Fibroblast of upper back skin (primary cell): ENCODE measurements at places on chromosomes 6 and 20.

DNA sequence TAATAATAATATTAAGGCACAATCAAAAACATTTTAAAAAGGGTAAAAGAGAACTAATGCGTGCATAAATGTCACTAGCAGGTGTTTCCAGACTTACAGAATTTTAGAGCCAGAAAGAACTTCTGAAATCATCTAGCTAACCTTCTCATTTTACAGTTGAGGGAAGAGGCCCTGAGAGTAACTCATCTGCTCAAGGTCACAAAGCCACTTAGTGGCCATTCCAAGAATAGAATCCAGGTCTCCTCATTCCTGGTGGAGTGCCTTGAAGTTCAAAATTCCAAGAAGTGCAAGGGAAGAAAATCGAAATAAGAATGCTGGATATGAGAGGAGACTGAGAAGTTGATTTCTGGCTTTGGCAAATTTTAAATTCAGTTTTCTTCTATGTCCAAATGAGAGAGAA, 3.2 kb upstream of the KIAA0408 start:
- no peak for DNase-seq

DNA sequence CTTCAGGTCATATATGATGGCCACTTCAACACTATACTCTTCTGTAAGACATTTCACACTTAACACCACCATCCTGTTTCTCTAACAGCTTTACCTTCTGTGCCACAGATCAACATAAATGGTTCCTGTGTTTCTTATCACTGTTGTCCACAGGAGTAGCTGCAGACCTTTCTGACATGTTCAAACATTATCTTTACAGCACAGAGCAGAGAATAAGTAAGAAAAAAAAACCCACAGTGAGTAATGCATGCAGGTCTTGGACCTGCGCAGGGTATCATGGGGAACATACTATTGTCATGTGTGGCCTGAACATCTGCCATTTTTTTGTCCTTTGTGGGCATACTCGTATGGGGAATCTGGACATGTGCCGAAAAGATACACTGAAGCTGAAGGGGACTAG, 161.9 kb downstream of the KIF16B start:
- no peak for DNase-seq

DNA sequence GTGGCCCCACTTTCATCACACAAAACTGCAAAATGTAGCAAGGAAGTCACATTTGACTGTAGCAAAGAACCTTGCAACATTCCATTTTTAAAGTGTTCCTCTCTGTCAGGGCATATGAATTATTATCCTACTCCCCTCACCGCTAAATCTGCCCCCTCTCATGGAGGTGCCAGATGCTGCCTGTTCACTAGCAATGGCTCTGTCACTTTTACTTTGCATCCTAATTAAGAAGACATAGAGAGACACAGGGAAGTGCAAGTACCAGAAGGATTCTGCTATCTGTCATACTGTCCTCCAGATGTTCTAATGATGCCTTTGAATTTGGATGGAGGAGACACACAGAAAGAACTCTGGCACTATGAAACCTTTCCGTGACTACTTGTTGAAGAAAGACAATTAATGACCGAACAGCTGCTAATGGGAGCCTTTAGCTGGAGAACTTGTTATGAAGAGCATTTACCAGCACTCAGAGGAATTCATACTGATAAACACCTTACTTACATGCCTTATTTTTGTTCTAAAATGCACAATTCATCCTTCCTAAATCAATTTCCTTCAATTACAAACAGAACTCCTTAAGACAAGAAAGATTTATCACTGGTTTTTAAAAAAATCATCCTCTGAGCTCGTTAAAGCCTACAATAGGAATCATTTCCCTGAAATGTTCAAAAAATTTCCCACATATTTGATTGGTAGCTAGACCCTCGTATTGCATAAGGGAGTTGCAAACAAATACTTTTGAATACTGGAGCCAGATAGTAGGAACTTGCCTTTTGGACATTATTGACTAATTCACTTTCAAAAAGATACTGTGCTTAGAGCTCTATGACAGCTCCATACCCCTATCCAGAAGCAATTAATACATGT, 292.6 kb downstream of the UBE3D start:
- no peak for DNase-seq

DNA sequence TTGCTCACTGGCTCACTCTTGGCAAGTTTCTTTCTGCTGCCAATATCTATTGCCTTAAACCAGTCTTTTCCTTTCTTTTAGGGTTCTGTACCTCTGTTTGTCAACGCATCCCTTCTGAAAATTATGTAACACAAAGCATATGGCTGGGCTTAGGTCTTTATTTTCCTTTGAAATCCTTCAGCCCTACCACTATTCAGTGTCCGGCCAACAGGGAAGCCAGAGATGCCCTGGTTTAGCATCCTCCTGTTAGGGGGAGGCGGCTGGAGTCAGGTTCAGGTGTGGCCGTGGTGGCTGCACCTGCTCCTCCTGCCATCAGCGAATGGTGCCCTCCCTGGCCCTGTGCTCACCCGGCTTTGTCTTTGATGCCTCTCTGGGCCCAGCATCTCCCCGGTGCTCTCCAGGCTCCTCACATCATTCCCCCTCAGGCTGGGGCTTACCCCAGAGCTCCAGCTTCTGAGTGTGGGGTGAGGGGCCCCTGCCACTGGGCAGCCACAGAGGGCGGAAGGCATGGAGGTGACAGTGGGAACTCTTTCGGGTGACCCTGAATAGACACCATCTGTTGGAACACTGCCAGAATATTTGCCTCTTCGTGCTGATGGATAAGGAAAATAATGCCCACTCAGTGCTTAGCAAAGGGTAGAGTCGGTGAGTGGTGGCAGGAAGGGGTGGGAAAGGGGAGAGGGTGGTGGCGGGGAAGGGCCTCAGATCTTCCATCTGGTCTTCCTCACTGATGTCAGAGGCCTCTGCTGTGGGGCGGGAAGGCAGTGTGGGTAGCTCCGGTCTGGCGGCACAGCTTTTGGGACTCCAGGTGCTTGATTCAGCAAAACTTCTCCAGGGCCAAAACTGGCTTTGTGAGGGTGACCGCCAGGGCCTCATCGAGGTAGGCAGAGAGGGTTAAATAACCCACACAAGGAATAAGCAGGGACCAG, 97.2 kb downstream of the DACT2 start:
- DNase-seq, result no peak

DNA sequence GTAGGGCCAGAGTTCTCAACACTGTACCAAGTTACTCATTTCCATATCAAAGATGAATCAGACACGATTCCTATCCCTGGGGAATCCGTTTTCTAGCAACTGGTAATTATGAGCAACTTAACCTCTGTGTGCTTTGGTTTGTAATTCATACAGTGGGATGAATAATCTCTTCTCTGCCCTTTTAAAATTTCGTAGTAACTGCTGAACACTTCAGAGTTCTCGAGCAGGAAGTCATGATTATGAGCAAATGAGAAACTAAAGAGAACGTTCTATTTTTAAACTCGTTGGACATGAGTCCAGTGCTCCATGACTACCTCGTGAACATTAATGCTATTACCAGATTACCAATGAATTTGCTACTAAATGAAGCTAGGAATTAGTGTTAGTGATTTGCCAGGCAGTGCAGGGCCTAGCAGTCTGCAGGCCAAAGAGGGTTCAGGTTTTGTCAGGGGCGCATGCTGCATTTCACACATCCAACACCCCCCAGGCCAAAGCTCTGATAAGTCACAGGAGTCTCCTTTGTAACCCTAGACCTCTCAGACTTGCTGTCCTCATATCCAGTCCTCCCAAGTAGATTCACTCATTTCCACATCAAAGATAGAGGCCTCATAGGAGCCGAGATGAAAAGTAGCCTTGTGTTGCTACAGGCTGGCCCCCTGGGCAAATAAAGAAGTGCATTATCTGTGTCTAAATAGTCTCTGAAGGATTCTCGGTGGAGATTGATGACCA, 45.8 kb upstream of the VSTM2L start:
- peak; percentile 68 for DNase-seq

DNA sequence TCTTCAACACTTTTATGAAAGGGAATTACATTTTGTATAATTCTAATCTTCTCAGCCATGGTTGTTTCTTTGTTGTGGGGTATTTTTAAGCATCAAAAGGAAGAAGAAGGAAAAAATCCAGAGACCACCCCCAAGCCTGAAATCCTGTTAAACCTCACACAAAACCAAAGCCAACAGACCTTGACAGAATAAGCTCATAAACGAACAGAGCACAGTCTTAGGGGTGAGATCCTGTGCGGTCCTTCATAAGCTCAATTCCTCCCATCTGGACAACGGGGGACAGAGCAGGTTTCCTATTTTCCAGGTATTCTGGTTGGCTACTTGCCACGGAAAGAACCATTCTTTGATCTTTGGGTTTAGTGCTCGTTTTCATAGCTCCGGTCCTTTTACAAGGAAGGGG, 151.3 kb upstream of the SULF2 start:
- no peak for DNase-seq

DNA sequence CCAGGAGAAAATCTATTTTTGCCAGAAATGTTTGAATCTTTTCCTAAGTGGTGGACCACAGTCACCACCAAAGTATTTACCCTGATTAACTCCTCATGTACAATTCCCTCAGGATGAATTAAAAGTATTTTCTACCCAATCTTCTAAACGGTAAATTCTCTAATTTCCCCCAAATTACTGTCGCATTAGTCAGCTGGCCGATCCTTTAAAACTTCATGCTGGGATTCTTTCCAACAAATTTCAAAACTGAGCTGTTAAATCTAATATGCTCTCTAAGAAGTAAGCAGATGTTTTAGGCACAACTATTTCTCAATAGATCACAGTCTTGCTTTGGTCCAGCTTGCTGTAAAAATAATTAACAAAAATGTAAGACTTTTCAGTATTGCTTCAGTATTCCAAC, 447.2 kb downstream of the FRK start:
- peak; percentile 99 for DNase-seq

- no peak for DNase-seq
Measured at GRCh38 chr20:32532246-32532645, 52.9 kb downstream of the NOL4L start.

DNA sequence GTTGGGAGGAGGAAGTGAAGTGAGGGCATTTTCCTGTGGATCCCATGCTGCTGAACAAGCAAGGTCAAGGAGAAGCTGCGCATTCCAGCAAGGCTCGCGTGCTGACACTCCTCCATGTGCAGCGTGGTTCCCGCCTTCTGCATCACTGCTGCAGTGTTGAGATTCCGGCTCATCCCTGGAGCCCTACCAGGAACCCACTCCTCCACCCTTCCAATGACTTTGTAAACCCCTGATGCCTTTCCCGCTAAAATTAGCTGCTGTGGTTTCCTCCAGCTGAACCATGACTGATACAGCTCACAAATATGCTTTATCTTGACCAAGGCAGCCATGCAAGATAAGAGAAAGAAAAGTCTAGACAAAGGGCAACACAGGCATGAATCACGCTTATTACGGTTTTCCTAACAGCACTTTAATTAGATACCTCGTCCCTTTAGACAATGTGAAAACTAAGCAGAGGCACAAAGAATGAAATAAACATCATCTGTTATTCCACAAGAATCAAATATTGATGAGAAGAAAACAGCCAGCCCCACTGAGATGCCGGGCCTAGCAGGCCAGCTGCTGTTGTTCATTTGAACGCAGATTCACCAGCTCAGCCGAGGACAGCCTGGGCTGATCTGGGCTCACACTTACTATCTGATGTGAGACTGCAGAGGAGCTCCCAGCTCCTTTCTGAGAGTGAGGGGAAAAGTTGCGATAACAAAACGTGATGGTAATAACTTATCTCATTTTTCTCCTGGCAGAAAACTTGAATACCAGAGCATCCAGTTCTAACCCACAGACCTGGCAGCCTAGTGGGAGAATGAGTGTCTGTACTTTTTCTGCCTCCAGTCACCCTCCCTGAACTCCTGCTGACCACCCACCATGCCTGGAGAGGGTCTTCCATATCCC, 14.2 kb upstream of the BNIP5 start:
- peak; percentile 93 for DNase-seq

DNA sequence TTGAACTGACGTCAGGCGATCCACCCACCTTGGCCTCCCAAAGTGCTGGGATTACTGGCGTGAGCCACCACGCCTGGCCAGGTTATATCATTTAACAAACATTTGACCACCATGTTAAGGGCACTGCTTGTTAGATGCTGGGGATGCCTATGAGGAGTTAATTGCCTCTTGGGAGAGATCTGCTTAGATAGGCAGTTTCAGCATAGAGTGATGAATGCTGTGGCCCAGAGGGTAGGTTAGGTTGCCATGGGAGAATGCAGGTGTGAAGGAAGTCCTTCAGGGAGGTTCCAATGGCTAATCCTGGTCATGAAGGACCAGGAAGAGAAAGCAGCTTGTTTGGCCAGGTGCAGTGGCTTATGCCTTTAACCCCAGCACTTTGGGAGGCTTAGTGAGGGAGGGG, 17.0 kb downstream of the PHF20 start:
- DNase-seq, result no peak

DNA sequence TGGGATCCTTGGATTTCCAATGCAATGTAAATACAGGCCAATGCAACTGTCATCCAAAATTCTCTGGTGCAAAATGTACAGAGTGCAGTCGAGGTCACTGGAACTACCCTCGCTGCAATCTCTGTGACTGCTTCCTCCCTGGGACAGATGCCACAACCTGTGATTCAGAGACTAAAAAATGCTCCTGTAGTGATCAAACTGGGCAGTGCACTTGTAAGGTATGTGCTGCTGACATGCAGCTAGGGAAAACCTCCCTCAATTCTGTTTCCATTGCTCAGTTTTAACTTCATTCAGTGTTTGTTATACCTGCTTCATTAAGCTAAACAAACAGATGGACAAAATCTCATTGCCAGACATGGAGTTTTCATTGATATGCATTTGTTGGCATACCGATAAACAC, 397.1 kb downstream of the ARHGAP18 start:
- peak; percentile 83 for DNase-seq

GRCh38 chr6:120590611-120591010, 743.7 kb downstream of the TBC1D32 start:
- no peak for DNase-seq

- no peak for DNase-seq
Measured at GRCh38 chr20:50488236-50488806, 21.9 kb upstream of the PTPN1 start.

DNA sequence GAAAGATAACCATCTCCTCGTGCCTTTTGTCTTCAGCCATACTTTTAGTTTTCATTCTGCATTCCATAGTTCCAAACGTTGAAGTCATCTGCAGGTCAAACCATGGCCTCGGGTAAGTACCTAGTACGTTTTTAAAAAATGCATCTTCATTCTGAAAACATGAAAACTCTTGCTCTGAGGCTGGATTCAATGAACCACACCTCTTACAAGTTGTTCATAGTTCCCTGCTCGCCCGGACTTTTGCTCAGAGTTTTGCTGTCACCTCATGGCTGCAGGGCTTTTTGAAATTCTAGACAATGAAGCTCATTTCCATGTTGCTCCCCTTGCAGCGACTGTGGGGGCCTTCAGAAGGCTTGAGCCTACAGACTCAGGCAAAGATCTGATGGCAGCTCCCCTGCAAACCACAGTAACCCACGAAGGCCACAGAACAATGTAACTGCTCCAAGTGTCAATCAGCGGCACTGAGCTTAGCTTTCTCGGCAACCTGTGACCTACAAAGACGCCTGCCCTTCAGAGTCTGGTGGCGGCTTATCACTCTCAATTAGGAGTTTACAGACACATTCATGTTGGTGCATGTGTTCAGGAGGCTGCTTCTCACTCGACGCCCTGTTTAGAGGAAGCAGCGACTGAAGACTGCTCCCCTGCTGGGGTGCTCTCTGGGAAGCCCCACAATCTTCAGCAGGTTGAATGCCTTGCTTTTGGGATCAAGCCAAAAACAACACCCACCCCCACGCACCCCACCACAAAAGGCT, 61.2 kb downstream of the FOXC1 start:
- DNase-seq, result peak; percentile 47
